ENCODE measurements at places on chromosomes 3 and 15.

- no peak for DNase-seq
These were observed 89.2 kb downstream of the ECT2 start for GRCh38 chr3:172839679-172840078.

GRCh38 chr3:156551261-156551660, 3.7 kb downstream of the SSR3 start:
- DNase-seq, result no peak

DNA sequence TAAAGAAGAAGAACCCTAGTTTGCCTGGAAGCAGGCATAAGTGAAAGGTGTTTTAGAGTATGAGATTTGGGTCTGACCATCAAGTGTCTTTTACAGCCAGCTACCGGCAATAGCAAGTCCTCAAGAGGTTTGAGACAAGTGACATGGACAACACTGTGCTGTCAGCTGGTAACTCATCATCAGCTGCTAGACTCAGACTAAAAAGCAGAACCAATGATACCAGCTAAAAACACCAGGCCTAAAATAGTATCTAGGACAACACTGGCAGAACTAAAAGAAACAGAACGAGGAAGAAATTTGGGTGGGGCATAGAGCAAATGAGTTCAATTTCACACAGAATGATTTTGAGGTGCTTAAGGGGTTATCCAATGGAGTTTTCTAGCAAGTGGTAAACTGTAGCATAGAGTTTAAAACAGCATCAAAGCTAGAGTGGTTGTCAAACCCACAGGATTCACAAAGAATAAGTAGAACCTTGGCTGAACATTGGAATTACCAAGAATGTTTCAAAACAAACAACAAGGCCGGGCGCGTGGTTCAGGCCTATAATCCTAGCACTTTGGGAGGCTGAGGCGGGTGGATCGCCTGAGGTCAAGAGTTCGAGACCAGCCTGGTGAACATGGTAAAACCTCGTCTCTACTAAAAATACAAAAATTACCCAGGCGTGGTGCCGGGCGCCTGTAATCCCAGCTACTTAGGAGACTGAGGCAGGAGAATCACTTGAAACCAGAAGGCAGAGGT, 3.9 kb downstream of the CIAO2A start:
- no peak for DNase-seq

DNA sequence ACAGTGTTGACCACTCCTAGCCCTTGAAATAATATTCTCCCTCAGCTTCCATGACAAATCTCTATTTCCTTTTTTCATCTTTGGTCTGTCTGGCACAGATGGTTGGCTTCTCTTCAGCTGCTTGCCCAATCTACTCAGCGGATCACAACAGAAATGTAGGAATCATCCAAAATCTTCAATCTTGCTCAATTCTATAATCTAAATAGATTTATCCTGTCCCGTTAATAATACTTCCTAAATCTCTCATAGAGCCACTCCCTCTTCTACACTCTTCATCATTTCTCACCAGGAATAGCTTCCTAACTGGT, 3.8 kb downstream of the PEAK1 start:
- DNase-seq, result peak; percentile 89

DNA sequence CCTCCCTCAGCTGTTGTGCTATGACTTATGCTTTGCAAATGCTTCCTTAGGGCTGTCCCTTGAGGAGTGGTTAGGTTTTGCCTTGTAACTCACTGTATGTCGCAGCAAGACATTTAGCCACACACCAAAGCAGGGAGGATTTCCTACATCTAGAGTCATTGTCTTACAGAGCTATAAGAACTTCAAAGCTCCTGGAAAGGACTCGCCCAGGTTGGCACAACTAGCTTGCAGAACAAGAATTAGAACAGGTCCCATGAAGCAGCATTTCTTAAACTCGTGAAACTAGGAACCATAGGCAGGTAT, 19.4 kb upstream of the ACAP2 start:
- peak; percentile 13 for DNase-seq

- no peak for DNase-seq
These were observed 243.5 kb upstream of the UBE2E2 start for GRCh38 chr3:22959593-22959992.

- no peak for DNase-seq
These were observed 6.6 kb upstream of the KBTBD8 start for GRCh38 chr3:66991459-66991858.

GRCh38 chr3:161310649-161311423, 60.5 kb downstream of the SPTSSB start:
- no peak for DNase-seq

DNA sequence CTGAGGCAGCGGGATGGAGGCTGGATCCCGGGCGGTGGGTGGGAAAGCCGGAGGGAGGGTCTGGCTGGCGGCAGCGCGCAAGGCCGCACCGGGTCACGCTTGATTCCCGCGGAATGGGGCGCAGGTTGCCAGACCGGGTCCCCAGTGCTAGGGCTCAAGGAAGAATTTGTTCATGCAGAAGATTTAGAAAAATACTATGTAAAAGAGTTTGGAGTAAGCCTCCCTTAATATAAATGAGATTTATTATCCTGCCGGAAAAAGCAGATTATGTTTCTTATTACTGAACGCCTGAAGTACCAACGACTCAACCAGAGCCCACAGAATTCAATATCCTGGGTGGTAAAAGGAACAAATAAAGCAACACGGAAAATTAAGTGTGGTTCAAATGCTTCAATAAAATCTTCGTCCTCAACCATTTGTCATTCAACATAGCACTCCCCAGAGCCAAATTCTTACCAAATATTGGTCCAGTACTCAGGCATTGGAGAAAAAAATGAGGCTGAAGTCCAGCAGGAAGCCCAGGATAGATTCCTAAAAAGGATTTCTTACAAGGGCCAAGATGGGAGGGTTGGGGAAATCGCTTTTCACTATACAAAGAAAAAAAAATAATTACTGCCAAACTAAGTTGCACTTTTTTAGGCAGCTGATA, 1.2 kb upstream of the ZBTB20 start:
- DNase-seq, result no peak

GRCh38 chr3:195270079-195270816, 711 bp downstream of the XXYLT1 start:
- peak; percentile 87 for DNase-seq

DNA sequence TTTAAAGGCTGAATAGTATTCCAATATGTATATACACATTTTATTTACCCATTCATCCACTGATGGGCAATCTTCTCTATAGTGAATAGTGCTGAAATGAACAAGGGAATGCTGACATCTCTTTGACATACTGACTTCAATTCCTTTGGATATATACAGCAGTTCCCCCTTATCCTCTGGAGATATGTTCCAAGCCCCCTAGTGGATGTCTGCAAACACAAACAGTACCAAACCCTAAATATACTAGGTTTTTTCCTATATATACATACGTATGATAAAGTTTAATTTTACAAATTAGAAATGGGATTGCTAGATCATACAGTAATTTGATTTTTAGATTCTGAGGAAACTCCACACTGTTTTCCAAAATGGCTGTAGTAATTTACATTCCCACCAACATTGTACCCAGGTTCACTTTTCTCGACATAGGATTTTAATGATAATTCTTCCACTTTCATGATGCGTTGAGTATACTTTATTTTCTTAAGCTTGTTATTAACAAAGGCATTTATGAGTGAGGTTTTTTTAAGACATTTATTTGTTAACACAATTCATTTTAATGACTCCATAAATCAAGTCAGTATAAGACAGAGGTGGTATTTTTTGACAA, 38.2 kb downstream of the VPS13C start:
- DNase-seq, result no peak

GRCh38 chr15:82044373-82045178, 1.2 kb downstream of the MEX3B start:
- peak; percentile 91 for DNase-seq

GRCh38 chr3:69696367-69696766, 42.9 kb upstream of the MITF start:
- DNase-seq, result no peak

GRCh38 chr3:66048051-66048395, 9.3 kb upstream of the MAGI1 start:
- DNase-seq, result no peak

DNA sequence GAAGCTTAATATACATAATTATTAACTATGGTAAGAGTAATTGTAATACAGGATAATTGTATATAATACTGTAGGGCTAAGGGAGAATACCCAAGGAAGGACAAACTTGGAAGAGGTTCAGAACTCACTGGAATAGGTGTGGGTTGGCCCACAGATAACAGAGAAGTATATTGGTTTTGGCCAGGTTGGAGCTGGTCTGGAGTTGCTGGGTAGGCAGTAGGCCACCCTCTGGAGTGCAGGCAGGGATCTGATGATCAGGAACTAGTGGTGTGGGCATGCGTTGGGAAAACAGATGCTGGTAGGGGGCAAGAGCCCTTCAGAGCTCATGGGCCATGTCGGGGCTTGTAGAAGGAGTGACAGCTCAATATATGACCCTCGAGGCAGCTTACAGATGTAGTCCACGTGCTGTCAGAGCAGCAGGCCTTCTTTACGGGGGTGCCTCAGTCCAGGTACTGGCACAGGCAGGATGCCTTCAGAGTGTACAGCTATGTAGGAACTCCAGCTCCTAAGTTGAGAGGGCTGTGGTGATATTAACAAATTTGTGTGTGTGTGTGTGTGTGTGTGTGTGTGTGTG, 12.4 kb downstream of the IREB2 start:
- DNase-seq, result no peak

DNA sequence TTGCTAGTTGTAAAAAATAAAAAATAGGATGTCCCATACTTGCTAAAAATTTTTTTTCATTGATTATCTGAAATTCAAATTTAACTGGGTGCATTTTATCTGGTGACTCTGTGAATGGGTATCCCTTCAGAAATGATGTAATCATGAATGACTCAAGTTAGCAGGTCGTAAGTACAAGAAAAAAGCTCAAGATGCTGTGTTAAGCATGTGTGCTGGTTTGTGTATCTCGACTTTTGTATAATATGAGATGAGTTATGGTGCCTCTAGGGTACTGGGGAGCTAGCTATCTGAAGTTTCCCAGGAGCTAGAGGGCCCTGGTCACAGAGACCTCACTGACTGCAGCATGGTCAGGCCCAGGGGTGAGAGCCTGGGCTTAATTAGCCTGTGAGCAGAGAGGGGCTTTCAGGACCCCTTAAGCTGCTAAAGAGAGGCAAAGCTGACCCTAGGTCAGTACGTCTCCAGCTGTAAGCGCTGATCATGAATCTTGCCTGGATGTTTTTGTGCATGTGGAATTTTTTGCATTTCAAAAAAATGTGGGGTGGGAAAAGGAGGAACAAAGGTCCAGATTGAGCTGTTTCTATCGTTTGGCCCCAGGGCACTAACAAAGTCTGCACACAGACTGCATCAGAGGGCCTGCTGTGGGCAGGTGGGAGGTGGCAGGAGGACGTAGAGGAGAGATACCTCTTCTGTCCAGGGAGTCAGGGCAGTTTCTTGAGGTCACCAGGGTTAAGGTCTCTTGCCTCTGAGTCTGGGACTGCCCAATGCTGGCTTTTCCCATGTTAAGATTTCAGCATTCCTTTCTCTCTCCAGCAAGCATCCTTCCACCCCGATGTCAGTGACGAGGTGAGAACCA, 233.2 kb upstream of the TPM1 start:
- no peak for DNase-seq

DNA sequence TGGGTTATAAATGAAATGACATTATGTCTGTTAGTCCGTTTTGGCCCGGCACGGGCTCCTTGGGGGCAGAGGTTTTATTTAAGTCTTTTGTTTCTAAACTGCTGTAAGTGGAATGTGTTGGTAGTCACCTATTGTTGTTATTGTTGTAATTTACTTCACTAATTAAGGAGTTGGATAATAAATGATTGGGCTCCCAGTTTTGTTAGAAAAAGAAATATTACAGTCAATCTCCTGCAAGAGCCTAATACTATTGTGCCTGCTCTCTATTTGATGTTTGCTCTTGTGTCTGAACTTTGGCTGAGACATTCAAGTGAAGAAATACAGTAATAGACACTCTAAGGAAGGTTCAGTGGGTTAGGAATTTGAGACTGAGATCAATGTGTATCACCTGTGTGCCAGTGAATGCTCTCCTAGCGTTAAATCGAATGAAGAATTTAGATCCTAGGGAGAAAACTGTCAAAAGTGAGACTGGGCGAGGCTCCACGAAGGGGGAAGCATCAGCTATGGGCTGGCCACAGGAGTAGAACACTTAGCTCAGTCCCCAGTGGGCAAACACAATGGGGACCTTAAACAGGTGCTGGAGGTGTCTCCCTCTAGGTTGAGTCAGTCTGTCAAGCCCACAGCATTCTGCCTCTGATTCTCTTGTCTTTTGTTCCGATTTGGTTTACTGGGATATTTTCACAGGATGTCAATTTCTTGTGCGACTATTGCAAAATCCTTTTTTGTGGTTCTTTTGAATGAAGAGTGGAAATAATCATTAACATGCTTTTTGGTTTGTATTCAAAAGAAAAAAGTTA, 1.2 kb downstream of the ROBO2 start:
- no peak for DNase-seq

DNA sequence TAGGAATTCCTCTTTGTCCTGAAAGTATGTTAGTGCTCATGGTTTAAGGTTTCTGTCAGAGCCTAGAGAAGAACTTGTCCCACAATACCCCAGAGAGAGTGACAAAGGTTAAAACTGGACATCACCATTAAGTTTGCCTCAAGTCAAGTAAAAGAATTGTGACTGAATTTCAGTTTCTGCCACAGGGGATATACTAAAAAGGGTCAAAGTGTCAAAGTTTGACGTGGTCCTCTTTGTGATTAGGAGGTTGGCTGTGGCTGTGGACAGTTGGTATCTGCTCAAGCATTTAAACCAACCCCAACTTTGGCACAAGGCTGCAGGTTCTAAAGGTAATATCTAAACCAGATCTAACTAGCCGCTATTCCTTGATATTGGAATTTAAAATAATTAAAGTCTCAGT, 26.1 kb downstream of the FMN1 start:
- DNase-seq, result no peak

DNA sequence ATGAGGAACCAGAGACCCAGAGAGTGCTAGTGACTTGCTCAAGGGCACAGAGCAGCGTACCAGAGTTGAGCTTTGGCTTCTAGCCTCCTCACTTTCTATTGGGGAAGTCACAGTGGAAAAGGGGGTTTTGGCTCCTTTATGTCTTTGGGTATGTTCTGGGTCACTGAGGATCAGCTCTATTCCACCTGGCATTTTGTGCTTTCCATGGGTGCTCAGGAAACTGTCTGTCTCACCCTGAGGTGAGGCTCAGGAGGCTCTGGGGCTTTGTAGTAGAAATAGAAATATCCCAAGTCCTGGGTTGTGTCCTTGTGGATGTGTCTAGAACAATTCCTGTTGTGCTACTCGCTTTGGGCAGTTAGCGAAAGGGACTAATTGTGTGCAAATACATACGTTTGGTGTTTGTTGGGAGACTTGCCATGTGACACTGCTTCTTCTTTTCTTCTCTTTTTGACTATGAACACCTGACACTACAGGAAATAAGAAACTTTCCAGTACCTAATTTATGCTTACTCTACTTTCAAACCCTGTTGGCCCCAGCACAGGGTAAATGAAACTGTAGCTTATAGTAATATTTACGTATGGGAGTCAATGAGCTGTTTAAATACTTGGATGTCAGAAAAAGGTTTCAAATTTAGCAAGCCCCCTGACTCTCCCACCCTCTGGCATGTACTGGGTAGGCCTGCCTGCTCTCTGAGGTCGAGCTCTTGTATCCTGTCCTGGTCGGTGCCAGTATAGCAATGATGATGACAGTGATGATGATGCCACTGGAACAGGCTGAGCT, 35.6 kb downstream of the SMAD3 start:
- DNase-seq, result no peak

All from lower leg skin (tissue), 4 donors.